Heart left ventricle (tissue), 16 donors: ENCODE measurements at places on chromosomes 12 and 14. TPM values are rescaled to one million over a fixed set of nuclear protein-coding genes. Genes with fewer than 3 reads are reported as not detected.

LYSET gene
- 23.4 TPM for polyA plus RNA-seq

PTPRO gene
- 0.33 TPM for polyA plus RNA-seq

CHURC1 gene
- 51.0 TPM for polyA plus RNA-seq

SDS gene
- not detected for polyA plus RNA-seq

ISM2 gene
- polyA plus RNA-seq, result not detected

RNASE1 gene
- 242 TPM for polyA plus RNA-seq

SARNP gene
- 138 TPM for polyA plus RNA-seq

ZFHX2 gene
- 0.24 TPM for polyA plus RNA-seq

ATF7 gene
- polyA plus RNA-seq, result 21.3 TPM

NGDN gene
- polyA plus RNA-seq, result 17.8 TPM

GNS gene
- polyA plus RNA-seq, result 22.0 TPM

GDF3 gene
- 0.30 TPM for polyA plus RNA-seq

CHPT1 gene
- 73.5 TPM for polyA plus RNA-seq

DPY19L2 gene
- polyA plus RNA-seq, result 56.5 TPM

RTN1 gene
- polyA plus RNA-seq, result 0.62 TPM

NCAPD2 gene
- 8.1 TPM for polyA plus RNA-seq

TAS2R7 gene
- not detected for polyA plus RNA-seq

BATF gene
- 0.84 TPM for polyA plus RNA-seq

CD163 gene
- 17.3 TPM for polyA plus RNA-seq

CAPZA3 gene
- not detected for polyA plus RNA-seq

ADAMTS20 gene
- polyA plus RNA-seq, result not detected

AKAP3 gene
- polyA plus RNA-seq, result 1.9 TPM

NEUROD4 gene
- not detected for polyA plus RNA-seq

SCN8A gene
- polyA plus RNA-seq, result 0.19 TPM

ACTN1 gene
- polyA plus RNA-seq, result 88.2 TPM

ERBB3 gene
- polyA plus RNA-seq, result 2.7 TPM

GPR132 gene
- 0.50 TPM for polyA plus RNA-seq
